ENCODE measurements at places on chromosomes 16 and 17. TPM values are rescaled to one million over a fixed set of nuclear protein-coding genes. Genes with fewer than 3 reads are reported as not detected.

Gene TEX14
- 0.36 TPM for total RNA-seq

Gene MYL11
- total RNA-seq: not detected

Gene KRT16
- total RNA-seq: 1.5 TPM

Gene LITAFD
- not detected for total RNA-seq

Gene SYNGR3
- total RNA-seq: 7.4 TPM

Gene MED13
- 27.0 TPM for total RNA-seq

Gene APOH
- 6.7 TPM for total RNA-seq

Gene TMEM106A
- 0.63 TPM for total RNA-seq

Gene COIL
- total RNA-seq: 16.3 TPM

Gene ASGR1
- 0.42 TPM for total RNA-seq

Gene PRSS27
- total RNA-seq: 1.8 TPM

Gene CCL3
- total RNA-seq: not detected

Gene NLRC5
- 2.7 TPM for total RNA-seq

Gene SBK1
- total RNA-seq: 0.26 TPM

Gene TRPV2
- total RNA-seq: 0.70 TPM

Gene ACE
- 3.4 TPM for total RNA-seq
